ENCODE measurements at places on chromosomes 6 and 20.

DNA sequence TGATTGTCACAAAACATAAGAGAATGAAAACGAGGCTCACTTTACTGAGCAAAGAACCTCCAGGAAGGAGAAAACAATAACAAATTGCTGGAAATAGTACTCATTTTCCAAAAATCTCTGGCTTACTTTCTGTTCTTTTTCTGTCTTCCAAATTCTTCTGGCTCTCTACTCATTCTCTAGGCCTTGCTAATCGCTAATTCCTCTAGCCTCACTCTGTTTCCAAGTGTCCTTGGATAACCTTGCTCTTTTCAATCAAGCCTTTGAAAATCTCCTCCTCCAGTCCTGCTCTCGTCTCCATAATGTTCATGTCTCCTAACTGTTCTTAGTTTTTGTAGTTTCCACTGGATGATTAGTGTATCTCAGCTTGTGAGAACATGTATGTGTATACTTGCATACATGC, 96.2 kb upstream of the MAP7 start:
- no peaks in the 10 kb centered on the region for H3K27me3 ChIP-seq
- DNase-seq, result no peak
- H3K27ac ChIP-seq, result peak overlapping the region; percentile 80

DNA sequence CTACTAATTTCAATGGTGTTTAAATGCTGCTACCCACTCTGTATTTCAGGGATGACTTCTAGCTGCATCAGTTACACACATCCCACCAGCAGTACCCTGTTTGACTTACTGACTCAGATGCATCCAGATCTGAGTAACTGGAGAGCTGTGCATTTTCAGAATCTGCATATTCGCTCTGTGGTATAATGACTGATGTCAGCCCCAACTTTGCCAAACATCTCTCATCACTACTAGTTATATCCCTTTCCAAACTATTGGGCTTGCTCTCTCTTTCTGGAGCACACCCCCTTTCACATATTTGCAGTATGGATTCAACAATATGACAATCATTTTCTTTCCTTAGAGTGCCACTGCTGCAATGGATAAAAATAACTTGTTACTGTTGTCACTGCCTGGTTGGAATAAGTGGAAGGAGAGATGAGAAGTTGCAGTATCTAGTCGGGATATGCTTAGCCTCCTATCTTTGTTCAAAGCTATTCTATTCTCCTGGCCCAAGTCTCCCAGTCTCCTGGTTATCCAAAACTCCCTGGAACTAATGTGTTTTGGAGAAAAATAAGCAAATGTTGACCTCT, 3.3 kb upstream of the RSPO3 start:
- peaks cover 4% of the 10 kb centered on the region for H3K4me1 ChIP-seq
- H3K36me3 ChIP-seq, result no peaks in the 10 kb centered on the region
- H3K4me3 ChIP-seq, result no peak overlapping the region
- H3K27ac ChIP-seq, result no peak overlapping the region

DNA sequence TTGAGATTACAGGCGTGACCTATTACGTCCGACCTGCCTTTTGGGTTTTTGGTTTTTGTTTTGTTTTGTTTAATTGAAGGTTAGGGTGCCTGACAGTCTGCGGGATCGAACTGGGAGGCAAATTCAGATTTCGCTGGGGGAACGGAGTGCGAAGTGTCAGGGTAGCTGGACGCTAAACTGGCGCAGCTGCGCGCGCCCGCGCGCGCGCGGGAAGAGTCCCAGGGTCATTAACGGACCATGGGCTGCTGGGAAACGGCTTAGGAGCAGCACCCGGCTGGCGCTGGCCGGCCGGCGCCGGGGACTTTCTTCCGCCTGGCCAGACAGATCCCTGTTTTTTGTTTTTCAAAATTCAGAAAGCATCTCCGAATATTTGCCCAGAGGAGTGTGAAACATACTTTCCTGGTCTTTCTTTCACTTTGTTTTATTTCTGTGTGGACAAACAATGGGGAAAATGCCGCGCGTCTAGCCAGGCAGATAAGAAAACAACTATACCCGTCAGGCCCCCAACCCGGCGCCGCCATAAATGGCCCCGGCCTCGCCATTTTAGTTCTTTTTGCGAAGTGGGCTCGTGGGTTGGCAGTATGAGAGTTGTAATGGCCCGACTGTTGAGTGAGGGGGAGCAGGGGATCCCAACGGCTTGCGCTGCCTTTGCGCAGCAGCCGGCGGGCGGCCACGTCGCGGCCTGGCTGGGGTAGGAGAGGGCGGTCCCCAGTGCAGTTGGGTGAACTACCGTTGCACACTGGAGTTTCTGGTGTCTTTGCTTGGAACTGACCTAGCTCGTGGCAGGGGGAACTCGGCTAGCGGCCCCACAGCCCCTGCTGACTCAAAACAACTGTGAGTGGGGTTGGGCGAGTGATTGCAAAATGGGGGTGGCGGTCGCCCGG, 7.1 kb downstream of the HSPA1B start:
- peaks cover 29% of the 10 kb centered on the region for H3K36me3 ChIP-seq
- peak overlapping the region; percentile 67 for H3K4me3 ChIP-seq
- peak overlapping the region; percentile 84 for H3K27ac ChIP-seq
- no peak for DNase-seq
- no peaks in the 10 kb centered on the region for H3K27me3 ChIP-seq

GRCh38 chr20:58466729-58467571, 48.2 kb downstream of the APCDD1L start:
- no peak overlapping the region for H3K4me3 ChIP-seq
- H3K4me1 ChIP-seq, result no peaks in the 10 kb centered on the region
- H3K36me3 ChIP-seq, result no peaks in the 10 kb centered on the region
- DNase-seq, result no peak
- no peaks in the 10 kb centered on the region for H3K27me3 ChIP-seq
- no peak overlapping the region for H3K27ac ChIP-seq

DNA sequence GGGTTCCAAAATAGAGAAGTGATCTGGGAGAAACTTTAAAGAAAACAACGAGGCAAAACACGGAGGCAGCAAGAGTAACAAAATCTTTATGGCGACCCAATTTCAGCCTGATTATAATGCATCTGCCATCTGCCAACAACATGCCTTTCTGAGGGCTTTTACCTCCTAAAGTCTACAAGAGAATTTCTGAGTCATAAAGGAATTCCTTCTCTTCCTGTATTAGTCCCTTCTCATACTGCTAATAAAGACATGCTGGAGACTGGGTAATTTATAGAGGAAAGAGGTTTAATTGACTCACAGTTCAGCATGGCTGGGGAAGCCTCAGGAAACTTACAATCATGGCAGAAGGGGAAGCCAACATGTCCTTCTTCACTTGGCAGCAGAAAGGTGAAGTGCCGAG, 226.6 kb downstream of the HACE1 start:
- no peaks in the 10 kb centered on the region for H3K36me3 ChIP-seq
- H3K4me3 ChIP-seq, result no peak overlapping the region
- H3K4me1 ChIP-seq, result no peaks in the 10 kb centered on the region
- no peak for DNase-seq
- H3K27me3 ChIP-seq, result no peaks in the 10 kb centered on the region
- no peak overlapping the region for H3K27ac ChIP-seq

DNA sequence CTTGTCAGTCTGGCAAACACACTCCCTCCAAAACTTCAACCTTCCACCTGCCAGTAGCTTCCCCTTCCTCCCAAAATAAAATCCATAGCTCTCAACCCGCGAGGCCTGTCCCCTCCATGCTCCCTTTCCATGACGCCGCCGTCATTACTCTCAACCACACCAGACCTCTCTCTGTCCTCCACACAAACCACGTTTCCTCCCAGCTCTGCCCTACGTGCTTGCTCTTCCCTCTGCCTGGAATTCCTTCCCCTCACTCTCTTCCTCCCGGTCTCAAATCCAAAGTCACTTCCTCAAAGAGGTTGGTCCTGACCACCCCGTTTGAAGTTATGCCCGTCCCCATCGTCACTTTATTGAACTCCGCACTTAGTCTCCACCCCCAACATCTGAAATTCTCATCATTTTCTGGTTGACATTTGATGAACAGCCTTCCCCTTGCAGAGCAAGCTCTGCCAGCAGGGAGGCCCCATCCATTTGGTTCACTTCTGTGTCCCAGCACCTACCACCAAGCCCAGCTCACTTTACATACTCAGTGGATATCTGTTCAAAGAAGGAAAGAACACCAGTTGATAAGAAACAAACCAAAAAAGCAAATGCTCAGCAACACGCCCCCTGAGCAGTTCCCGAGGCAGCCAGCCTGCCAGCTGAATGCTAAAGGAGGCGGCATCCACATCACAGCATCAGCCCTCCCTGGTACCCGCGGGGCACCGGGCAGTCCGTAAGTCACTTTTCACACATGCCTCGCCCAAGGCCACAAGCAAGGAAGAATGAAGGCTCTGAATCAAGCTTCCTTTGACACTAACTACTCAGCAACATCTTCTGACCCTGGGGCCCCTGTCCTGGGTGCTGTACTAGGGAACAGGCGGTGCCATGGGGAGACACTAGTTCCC, 125.0 kb downstream of the NFATC2 start:
- no peak for DNase-seq
- peaks cover 4% of the 10 kb centered on the region for H3K4me1 ChIP-seq
- H3K4me3 ChIP-seq, result no peak overlapping the region
- no peak overlapping the region for H3K27ac ChIP-seq
- no peaks in the 10 kb centered on the region for H3K36me3 ChIP-seq

DNA sequence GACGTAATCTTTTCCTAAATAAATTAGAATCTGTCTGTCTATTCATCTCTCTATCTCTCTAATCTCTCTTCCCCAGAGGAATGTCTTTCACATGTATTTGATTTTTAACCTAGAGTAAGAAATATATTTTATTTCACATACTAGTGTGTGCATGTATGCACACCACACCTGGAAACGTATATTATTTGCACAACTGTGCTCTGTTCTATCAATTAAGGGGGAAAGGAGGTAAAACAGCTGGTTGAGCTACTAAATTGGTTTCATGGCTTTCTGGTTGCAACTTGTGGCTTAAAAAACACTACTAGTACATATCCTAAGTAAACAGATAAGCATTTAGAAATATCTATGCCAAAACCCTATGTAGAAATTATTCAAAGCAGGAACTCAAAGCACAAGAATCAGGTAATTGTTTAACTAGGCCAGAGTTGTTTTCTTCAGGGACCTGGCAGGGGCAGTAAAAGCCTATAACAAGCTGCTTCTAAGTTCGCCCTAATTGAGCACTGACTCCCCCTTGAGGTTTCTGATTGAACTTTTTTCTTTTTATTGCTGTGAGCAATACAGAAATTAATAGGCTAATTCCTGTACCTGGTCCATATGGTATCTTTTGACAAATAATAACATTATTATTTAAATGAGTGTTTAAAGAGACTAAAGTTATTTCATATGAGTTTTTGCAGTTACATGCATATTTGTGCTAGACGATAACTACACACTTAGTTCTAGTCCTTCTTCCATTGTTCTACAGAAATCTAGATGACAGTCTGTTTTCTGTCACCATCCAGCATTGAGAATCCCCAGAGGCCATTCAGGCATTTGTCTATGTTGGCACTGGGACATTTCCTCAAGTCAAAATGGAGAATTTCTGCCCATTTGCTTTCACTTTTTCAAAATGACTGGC, 88.6 kb downstream of the MCHR2 start:
- no peak for DNase-seq
- H3K4me3 ChIP-seq, result no peak overlapping the region
- H3K4me1 ChIP-seq, result no peaks in the 10 kb centered on the region
- no peaks in the 10 kb centered on the region for H3K27me3 ChIP-seq
- H3K27ac ChIP-seq, result no peak overlapping the region
- H3K36me3 ChIP-seq, result no peaks in the 10 kb centered on the region

DNA sequence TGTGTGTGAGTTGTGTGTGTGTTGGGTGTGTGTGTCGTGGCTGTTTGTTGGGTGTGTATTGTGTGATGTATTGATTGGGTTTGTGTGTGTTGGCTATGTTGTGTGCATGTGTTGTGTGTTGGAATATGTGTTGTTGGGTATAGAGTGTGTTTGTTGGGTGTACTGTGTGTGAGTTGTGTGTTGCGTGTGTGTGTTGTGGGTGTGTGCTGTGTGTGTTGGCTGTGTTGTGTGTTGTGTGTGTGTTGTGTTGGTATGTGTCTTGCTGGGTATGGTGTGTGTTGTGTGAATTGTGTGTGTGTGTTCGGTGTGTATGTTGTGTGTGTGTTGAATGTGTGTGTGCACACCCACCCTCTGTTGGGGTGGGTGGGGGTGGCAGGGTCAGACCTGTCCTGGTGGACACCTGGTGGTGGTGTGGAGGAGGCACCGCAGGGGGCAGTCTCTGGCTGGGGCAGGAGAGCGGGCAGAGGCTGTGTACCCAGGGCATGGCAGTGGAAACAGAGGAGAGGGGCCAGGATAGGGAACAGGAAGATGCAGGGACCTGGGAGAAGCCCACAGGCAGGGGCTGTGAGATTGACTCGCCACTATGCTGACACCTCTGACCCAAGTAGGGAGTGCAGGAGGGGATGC, 25.5 kb upstream of the PXDC1 start:
- no peak for DNase-seq
- no peak overlapping the region for H3K27ac ChIP-seq
- no peaks in the 10 kb centered on the region for H3K27me3 ChIP-seq
- no peaks in the 10 kb centered on the region for H3K36me3 ChIP-seq
- H3K4me3 ChIP-seq, result no peak overlapping the region
- H3K4me1 ChIP-seq, result peaks cover 3% of the 10 kb centered on the region

GRCh38 chr6:36269834-36270705, at the start of gene PNPLA1:
Gene PNPLA1, plus strand, starts transcription at chr6:36270060. Its CDS starts 400 bp downstream, at chr6:36270460.
- H3K4me3 ChIP-seq, result no peak within 1 kb of the TSS
- no peak within 1 kb of the TSS for H3K27ac ChIP-seq
- H3K27me3 ChIP-seq, result no peaks in the 10 kb centered on the region
- H3K4me1 ChIP-seq, result no peaks in the 10 kb centered on the region

- no peak overlapping the region for H3K27ac ChIP-seq
- H3K4me1 ChIP-seq, result no peaks in the 10 kb centered on the region
- DNase-seq, result no peak
- no peaks in the 10 kb centered on the region for H3K27me3 ChIP-seq
Observed at GRCh38 chr20:24339210-24339641, 130.2 kb upstream of the SYNDIG1 start.

- no peaks in the 10 kb centered on the region for H3K36me3 ChIP-seq
- no peak overlapping the region for H3K4me3 ChIP-seq
Observed at GRCh38 chr20:61900011-61900944, 165.4 kb downstream of the TAF4 start.
